T1000 (cell line): ENCODE measurements at places on chromosomes 3 and 15.

GRCh38 chr3:65893631-65894030, 145.1 kb downstream of the MAGI1 start:
- DNase-seq = no peak

- no peak for DNase-seq
These were observed 9.1 kb downstream of the SLC6A1 start for GRCh38 chr3:11001658-11002021.

DNA sequence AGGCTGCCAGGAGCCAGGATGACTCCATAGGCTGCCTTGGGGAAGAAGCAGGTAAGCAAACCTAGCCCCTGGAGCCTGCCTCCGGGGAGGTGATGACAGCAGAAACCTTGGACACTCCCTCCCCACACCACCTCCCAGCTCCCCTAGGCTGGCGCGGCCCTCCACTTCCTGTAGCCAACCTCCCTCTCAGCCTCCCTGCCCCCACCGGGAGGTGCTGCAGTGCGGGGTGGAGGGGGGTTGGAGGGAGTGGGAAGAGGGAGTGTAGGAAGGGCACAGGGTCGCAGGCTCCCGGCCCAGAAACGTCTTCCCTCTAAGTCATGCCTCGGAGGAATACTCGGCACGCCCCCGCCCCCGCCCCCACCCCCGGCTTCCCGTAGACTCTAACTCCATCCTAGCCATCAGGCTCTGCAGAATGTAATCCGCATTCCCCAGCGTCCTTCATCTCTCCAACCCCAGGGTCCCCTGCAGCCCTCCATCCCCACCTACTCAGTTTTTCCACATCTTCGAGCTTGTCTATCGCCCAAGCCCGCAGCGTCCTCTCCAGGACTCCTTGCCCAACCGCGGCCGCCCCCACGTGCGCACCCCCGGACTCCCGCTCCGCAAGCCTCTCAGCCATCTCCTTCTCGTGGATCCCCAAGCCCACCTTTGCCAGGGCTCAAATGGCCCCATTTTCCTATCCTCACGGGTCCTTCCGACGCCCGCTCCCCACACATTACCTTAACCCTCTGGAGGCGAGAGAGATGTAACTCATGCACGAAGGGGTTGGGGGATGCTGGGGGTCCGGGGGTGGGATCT, 528 bp downstream of the LPCAT4 start:
- DNase-seq = no peak

DNA sequence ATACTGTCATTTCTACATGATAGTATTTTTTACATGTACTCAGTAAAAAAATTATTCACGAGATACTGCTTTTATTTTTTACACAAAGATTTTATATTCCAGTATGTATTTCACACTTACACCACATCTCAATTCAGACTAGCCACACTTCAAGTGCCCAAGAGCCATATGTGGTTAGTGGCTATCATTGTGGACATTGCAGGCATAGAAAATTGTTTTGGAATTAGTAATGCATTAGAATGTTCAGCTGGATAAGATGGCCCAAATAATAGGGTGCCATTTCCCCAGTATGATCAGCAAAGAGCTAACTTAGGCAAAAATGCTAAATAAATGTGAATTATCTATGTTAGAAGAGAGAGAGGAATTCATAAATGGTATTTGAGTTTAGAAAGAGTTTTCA, 203.8 kb upstream of the MCTP2 start:
- no peak for DNase-seq

DNA sequence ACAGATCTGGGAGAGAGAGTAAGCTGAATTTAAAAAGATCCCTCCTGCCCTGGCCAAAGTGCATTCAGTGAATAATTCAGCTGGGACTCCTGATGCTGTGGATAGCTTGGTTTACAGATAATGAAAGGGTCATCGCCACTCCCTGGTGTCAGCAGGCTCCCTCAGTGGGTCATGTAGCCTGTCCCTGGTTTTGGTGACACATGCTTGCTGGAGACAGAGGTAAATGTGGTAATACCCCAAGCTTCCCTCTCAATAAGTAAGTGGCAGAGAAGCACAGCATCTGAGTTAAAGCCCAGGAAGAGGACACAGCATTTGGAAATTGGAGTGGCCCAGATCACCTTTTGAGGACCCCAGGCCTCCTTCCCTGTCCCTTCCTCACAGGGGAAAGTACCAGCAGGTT, 1.8 kb downstream of the TMEM115 start:
- no peak for DNase-seq

DNA sequence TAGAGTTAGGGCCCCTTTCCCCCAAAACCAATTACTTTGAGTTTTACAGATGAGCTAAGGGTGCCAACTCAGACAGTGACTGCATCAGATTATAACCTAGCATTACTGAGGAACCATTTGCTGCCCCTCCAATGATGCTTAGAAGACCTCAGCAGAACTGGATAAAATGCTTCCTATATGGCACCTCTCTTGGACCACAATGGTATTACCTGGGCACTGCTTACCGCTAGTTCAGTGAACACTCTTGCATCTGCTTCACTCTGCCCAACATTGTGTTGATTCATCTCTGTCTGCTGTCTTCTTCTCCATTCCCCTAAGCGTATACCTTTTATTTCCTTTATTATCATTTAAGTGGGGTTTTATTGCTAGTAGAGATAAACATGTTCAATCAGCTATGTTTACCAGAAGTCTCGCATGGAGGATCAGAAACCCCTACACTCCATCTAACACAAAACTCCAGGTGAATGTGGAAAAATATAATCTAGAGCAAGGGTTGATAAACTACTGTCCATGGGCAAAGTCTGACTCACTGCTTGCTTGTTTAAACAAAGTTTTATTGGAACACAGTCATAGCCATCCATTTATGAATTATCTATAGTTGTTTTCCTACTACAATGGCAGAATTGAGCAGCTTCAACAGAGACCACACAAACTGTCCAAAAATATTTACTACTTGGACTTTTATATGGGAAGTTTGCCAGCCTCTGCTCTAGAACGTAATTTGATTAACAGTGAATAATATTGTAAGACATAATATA, 100.2 kb upstream of the PTX3 start:
- no peak for DNase-seq

GRCh38 chr3:10758304-10759037, 57.6 kb upstream of the SLC6A11 start:
- DNase-seq = peak; percentile 33

DNA sequence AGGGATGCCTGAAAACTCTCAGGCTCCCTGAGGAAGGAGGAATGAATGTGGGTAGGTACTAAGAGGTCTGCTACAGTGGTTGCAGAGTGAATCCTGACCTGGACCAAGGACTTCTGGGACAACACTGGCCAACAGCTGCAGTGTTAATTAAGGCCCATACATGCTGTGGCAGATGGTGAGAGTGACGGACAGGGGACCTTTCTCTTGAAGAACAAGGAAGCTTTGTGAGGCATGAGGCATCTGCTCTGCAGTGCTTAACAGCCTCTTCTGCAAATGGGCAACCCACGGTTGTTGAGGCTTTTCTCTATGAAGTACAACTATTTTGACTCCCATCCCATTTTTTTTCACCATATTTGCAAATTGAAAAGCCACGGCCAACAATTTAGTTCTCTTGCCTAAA, 26.6 kb upstream of the ACAN start:
- DNase-seq = no peak

GRCh38 chr3:126753191-126754160, 49.4 kb downstream of the CHCHD6 start:
- DNase-seq = no peak

DNA sequence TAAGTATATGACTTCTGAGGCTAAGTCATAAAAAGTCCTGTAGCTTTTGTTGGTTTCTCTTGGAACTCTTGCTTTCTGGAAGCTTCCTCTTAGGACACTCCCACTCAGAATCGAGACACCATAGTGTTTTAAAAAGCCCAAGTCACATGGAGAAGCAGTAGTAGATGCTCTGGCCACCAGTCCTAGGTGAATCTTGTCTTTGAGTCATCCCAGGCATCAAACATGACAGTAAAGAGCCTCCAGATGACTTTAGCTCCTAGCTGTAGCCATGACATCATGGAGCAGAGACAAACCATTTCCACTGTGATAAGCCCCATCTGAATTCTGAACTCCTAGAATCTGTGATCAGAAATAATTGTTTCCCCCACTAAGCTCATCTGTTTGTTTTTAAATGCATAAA, 42.1 kb downstream of the ISL2 start:
- DNase-seq = no peak

DNA sequence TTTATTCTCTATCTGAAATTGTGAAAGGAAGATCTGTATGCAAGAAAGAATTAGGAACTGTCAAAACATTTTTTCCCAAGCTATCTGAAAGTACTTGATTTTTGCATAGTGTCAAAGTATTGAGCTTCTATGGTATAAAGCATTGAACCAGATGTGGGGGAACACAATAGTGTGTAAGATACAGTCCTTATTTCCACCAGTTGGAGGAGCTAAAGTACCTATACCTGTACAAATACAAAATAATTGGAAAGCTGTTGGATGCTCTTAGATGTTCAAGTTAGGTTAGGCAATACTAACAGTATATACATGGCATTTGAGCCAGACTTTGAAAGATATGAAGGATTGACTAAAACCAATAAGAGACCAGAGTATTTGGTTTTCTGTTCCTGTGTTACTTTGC, 148.4 kb downstream of the B3GALNT1 start:
- DNase-seq = no peak

- DNase-seq = no peak
These were observed 29.8 kb upstream of the FURIN start for GRCh38 chr15:90838544-90838943.

DNA sequence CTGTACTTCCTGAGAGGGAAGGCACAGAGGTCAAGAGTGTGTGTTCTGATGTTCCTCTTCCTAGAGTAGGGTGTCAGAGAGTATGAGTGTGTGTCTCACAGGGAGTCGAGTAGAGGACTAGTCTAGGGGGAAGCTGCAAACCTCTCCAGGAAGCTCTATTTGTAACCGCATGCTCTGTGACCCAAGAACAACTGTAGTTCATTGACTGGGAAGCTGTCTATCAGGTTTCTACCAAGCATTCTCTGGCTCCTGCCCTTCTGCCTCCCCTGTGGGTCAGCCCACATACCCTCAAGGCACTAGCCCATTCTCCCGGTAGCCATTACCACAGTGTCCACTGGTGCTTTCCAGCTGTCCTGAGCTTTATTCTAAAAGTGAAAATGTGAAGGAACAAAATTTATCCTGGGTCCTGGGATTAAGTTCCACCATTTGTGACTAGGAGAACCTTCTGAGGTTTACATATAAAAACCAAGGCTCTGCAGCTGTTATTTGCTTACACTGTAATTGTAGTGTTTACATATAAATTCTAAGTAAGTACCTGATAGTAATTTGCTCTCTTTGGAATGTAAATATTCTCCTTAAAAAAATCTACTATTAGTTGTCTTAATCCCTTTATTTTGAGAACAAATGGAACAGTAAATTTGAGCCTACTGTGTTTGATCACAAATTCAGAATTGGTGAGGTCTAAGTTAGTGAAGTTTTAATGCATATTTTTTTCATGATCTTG, 40.7 kb downstream of the MYRIP start:
- no peak for DNase-seq

- no peak for DNase-seq
These were observed 374.7 kb upstream of the GOLIM4 start for GRCh38 chr3:168470380-168470779.

GRCh38 chr15:77474310-77474988, 53.8 kb downstream of the HMG20A start:
- DNase-seq = no peak

DNA sequence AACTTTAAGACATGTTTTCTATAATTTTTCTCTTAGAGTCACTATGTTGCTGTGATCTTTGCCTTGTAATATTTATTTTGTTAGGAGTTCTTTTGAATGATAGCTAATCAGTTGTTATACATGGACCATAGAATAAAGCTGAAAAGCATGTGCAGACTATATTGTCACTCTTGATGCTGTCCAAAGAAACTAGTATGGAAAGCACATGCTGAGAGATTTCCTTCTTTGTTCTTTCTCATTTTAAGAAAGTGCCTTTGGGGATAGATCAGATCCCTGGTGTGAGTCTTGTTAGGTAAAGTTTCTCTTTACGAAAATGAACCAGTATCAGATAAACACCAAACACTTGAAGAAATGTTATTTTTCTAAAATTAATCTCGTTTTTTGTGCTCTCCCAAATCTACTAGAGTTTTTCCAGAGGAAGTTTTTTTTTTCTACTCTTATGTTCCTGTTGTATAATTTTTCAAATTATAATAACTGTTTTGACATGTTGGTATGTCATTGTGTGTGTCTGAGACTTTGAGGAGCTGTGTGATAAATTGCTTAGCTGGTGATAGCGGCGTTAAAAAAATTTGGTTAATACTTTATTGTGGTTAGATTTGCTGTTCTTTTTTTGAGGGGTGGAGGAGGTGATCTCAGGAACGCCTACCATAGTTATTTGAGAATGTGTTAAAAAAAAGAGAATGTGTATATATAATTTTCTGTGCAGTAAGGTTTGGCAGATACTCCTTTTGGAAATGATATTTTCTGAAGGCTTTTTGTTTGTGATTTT, 2.2 kb downstream of the PIAS1 start:
- no peak for DNase-seq

DNA sequence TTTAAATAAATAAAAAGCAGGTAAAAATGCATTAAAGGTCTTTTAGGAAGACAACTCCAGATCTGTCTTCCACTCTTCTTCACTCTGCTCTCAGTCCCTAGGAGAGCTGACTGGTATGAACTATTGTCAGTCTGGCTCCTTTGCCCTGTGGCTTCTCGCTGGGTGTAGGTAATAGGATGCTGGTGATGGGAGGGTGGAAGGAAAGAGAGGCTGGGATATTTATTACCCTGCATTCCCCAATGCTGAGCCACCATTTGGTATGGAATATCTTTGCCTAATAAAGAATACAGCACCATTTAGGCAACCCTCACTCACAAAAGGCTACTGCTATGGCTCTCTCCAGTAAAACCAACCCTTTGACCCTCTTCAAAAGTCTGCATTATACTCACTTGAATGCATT, 326.9 kb downstream of the CNTN3 start:
- DNase-seq = no peak

DNA sequence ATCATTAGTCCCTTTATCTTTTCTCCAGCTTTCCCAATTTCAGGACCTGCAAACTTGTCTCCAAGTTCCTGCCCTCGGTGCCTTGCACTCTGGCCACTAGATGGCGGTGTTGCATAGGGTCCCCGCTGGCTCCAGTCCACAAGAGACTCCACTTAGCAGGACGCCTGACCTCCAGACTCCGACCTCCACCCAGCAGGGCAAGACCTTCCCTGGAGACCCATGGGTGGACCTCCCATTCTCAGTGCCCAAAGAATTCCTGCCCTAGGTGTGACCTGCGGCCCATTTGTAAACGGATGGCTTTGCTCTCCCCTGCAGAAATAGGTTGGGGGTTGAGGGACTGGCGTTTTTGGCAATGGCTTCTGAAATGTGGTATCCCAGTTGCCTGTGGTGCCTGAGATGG, 82.6 kb downstream of the LSM3 start:
- DNase-seq = peak; percentile 57

DNA sequence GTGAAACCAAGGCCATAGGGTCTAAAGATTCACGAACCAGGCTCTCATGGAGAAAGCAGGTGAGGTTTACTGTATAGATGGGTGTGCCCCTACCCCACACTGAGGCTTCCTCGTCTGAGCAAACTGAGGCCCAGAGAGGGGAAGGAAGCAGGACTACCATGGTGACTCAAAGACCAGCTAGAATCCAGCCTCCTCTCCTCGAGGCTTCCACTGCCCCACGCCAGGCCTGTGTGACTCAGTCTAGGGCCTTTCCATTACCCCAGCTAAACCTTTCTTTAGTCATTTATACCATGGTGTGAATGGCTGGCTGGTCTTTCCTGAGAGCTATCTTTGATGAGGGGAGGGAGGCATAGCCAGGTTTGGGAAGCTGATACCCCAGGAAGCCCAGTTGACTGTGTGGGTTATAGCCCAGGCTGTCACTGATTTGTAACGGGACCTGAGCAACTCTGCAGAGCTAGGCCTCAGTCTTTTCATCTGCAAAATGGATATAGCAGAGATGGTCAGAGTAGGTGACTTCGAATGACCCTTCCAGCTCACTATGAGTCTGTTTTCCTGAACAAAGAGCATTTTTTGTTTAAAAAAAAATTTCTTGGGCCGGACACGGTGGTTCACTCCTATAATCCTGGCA, 3.0 kb upstream of the RHO start:
- no peak for DNase-seq
